ENCODE measurements at places on chromosomes 1 and 21. TPM values are rescaled to one million over a fixed set of nuclear protein-coding genes. Genes with fewer than 3 reads are reported as not detected.

FCRLB gene
- total RNA-seq = 0.36 TPM

GCSAML gene
- 1.2 TPM for total RNA-seq

MASP2 gene
- not detected for total RNA-seq

IGSF5 gene
- 1.7 TPM for total RNA-seq

KLF17 gene
- not detected for total RNA-seq

OR2T11 gene
- not detected for total RNA-seq

SDC3 gene
- total RNA-seq = 39.6 TPM
